ENCODE measurements at places on chromosomes 3 and 15.
A peak's percentile ranks its signal among the peaks of the same experiment; 100 is the strongest.

DNA sequence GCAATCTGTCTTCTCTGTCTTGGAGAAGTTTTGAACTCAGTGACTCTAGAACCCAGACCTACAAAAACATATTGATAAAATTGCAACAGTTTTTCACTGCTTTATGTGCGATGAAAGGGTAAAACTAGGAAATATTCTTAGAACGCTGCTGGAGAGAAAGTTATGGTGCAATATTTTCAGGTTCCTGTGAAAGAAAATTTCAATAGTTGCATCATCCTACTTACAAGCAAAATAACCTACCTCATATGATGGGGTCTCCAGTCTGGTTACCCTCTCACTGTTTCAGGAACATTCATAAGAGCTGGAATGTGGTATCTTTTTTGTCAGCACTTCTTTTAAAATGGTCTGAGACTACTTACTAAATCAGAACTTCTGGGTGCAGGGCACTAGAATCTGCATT lies 27.1 kb downstream of the GATM start:
- DNase-seq: no peak

GRCh38 chr15:53713218-53713617 lies 46.2 kb downstream of the WDR72 start:
- no peak for DNase-seq

GRCh38 chr15:74234598-74234875 lies 1.6 kb upstream of the CCDC33 start:
- no peak for DNase-seq

GRCh38 chr3:141383555-141384129 lies 15.3 kb downstream of the ZBTB38 start:
- DNase-seq: no peak

DNA sequence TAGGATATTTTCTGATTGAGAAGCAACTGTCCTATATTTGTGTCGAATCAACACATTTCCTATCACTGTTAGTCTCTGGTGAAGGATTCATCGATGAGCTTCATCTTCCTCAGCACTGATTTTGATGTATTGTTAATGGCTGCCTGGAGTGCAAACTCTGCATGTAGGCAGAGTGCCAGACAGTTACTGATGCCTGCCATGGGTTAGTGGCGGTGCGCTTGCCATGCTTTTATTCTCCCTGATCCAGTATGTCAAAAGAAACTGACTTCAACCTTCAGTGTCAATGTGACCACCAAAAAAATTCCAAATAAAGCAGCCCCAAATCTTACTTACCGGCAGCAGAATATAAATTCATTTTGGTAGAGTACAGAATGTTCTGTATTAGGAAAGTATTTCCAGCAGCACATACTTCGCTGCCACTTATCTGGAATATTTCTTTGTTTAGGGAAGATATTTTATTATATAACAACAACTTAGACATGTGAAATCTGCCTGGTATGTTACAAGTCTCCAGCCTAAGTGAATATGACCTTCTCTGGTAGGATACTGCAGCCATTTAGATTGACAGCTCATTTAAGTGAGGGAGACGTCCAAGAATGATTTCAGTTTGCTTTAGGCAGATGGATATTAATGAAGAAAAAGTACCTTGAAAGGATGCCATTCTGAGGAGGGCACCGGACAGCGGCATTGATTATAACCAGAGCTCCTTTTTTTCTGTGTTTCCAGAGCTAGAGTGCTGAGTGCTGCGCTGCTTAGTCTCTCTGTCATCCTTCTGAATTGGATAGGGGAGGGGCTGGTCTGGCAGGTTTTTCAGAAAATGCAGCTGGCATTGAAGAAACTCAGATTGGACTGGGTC lies 59.9 kb downstream of the ARHGEF26 start:
- DNase-seq: peak; percentile 26

GRCh38 chr3:126476166-126477060 lies 722 bp upstream of the ZXDC start:
- DNase-seq: peak; percentile 42

DNA sequence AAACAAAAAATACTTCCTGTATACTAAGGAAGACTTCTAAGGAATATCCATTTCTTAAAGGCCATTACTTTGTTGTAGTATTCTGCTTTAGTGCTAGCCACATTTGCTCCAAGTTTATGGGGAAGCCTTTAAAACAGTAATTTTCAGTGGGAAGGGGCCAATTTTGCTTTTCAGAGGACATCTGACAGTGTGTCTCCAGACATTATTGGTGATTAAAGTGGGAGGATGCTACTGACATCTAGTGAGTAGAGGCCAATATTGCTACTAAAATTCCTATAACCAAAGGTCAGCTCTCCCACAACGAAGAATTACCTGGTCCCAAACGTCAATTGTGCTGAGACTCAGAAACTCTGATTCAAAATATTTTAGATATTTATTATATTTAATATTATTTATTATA lies 24.8 kb downstream of the SLC28A2 start:
- peak; percentile 10 for DNase-seq

DNA sequence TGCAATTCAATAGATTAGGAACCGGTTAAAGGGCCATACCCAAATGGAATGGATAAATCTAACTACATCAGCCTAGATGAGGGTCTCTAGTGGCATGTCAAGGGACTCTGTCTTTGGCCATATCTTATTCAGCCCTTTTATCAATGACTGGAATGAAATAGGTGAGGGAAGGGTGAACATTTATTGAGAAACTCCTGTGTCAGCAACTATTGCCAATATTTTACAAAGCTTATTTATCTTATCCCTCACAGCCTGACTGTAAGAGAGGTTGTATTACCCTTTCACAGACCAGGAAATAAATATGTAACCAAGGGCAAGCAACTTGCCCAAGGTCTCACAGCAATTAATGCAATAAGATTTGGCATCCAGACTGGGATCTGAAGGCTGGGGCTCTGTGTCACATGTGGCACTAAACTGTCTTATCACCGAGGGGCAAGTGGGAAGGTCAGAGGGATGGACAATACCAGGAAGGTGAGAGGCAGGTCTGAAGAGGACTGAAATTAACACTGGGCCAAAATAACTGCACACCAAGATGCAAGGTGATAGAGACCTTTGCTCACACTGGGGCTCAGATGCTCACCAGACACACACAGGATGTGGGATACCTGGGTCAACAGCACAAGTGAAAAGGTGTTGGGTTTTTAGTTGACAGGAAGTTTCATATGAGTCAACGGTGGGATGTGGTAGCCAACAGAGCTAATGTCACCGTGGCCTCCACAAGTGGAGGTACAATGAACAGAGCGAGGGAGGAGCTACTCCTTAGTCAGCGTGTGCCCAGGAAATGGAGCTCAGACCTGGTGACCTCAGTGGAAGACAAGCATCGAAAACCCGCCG lies 261.3 kb downstream of the RPLP1 start:
- no peak for DNase-seq

DNA sequence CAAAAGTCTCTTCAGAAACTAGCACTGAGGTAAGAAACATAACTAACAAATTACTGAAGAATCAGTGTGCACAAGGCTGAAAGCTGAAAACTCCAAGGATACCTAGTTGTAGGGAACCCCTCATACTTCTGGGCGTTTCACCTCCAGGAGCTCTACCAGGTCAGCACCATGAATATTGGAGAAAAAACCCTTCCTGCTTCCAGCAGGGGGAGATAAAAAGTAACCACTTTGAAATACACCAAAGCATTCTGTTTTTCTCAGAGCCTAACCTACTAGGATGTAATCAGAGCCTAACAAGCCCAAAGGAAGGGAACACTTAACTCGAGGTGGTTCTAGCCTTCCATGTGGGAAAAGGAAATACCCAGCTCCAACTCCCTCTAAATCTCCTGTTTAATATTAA lies 175.8 kb upstream of the MME start:
- peak; percentile 4 for DNase-seq

- no peak for DNase-seq
Observed at GRCh38 chr3:129161860-129162271, 1.0 kb upstream of the ISY1 start.

- DNase-seq: no peak
Observed at GRCh38 chr15:27951191-27951890, 147.8 kb downstream of the OCA2 start.

DNA sequence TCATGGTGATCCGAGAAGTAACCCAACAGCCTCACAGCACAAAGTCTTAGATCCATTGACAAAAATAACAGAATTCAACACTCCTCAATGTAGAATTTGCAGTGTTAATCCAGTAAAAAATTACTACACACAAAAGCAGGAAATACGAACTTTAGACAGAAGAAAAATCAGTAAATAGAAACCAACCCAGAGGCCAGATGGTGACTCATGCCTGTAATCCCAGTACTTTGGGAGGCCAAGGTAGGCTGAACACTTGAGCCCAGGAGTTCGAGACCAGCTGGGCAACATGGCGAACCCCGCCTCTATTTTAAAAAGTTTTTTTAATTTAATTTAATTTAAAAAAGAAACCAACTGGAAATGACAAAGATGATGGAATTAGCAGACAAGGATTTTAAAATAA lies 36.1 kb downstream of the SELENOT start:
- DNase-seq: no peak

GRCh38 chr3:4996223-4996765 lies 17.1 kb downstream of the BHLHE40 start:
- DNase-seq: no peak

DNA sequence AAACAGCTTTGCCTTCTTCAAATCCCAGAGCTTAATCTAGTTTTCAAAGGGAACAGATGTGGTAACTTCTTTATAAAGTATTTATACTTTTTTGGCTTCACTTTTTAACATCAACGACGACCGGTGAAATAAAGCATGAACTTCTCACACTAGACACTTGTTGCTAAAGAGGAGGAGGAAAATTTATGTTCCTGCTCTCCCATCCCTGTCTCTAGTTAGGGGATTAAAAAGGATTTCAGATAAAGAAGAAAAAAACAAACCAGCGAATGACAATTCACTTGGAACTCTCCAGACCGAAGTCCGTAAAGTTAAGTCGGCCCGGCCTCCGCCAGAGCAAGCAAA lies 672 bp downstream of the NEDD4 start:
- DNase-seq: no peak

DNA sequence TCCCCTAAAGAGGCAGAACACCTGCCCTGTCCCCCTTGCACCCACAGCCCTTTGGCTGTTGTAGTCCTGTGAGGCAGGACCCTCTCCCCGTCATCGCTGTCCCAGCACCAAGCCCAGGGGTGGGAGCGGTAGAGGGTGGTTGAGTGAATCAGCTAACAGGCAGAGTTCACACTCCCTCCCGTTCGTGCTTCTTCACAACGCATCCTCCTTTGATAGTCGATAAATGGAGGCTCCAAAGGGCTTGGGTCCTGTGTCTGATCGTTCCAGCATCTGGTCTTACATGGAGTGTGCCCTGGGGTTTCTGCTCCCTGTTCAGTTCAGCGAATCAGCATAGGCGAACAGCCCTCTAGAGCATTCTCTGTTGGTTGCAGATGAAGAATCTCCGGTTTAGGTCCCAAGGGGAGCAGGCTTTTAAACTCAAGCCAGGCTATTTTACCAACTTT lies 820 bp upstream of the HMCES start:
- DNase-seq: no peak

DNA sequence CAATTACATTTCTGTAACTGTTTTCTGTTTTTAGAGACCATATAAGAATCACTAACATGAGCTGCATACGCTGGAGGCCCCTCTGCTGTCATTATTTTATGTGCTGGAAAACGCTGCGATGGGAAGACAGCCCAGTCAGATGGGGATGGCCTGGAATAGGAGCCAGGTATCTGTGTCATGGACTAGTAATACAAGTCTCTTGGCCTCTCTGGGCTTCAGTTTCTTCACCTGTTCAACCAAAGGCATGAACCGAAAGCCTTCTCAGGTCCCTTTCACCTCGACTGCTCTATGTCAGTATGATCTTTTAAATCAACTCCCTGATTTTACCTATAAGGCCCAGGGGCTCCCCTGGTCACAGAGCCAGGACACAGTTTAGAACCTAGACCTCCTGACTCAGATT lies 14.6 kb upstream of the RFTN1 start:
- no peak for DNase-seq

- DNase-seq: no peak
Observed at GRCh38 chr3:159668990-159669476, 319.6 kb upstream of the IL12A start.

GRCh38 chr3:51696954-51697353 lies 9.9 kb upstream of the GRM2 start:
- no peak for DNase-seq

- no peak for DNase-seq
Observed at GRCh38 chr15:56460071-56460470, 4.9 kb downstream of the MNS1 start.

- no peak for DNase-seq
Observed at GRCh38 chr15:24858737-24859601, 95.8 kb upstream of the SNRPN start.

DNA sequence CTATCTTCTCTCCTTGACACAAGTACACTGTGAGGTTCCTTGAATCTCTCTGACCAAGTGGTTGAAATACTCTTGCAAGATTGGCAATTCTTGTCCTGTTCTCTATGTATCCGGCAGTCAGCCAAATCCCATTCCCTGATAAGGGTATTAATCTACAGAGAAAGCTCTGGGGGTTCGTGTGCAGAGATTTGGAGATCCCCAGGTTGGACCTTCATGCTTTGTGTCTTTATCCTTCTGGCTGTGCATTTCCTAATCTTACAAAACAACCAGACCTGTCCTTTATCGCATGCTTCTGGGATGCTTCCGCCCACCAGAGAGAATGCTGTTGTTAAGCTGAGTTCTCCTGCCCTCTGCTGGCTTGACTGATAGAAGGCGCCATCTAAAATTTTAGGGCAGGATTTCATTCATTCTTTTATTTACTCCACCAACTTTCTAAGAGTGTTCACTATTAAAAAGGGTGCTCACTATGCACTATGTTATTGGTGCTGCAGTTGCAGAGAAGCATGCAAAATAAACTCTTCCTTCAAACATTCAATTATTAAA lies 8.6 kb upstream of the SST start:
- no peak for DNase-seq

DNA sequence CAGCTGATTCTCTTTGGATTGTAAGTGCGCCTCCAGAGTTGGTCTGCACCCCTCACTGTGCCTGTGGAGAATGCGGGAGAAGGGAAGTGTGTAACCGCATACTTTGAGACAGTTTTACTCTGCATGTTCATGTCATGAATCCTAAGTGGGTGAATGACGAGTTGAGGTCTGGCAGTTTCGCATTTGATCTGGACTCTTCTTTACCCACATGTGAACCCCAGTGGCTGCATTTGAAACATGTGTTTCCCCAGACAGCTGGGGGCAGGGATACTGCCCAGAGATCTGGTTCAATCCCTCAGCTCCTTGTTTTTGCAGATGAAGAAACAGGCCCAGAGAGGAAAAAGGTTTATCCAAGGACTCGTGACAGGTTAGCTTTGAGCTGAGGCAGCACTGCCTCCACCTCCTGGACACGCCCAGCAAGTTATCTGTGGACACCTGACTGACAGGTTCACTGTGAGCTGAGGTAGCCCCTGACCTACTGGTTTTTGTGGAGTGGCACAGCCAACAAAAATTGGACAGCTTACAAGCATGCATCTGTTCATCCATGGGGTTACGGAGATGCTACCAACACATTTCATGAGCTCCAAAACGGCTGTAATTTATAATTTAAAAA lies 207.3 kb downstream of the XXYLT1 start:
- DNase-seq: no peak

- no peak for DNase-seq
Observed at GRCh38 chr15:80095969-80096368, 36.5 kb downstream of the ZFAND6 start.

GRCh38 chr3:36991923-36992805 lies 767 bp downstream of the EPM2AIP1 start:
- DNase-seq: no peak

Data from NCI-H446 treated with DMSO at 0.1 percent for 48 hours (cell line).